ENCODE measurements at places on chromosomes 13 and 19.

DNA sequence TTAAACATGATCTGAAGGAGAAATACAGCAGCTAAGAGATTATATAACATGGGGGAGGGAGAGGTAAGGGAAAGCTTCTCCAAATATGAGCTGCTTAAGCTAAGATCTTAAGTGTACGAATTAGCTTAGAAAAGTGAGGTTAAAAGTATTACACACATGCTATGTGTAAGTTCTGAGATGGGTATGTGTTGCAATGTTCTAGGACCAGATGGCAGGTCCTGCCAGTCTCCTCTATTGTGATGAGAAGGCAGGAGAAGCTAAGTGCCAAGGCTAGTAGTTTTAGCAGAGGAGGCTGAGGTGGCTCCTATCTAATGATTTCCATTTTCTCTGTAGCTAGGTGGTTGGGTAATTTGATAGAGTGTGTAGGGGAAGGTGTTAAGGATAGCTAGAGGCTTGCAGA is 57.6 kb downstream of the MICU2 start:
- no peak for DNase-seq

DNA sequence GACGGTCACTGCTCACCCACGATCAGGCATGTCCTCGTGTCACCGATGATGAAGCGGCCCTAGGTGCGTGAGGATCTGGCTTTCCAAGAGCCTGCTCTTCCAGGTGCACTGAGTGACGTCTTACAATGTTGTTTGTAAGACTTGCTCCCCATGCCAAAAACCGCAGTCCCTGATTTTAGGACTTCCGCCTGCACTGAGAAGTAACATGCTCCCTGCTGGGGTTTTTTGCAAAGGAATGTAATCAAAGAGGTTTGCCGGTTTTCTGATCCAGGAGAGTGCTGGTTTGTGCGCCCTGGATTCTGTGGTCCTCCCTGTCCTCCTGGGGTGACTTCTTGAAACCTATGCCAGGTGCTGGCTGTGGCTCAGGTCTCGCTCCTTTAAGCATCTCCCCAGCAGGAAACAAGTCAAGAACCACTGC is 38.8 kb downstream of the MYO9B start:
- DNase-seq: no peak

DNA sequence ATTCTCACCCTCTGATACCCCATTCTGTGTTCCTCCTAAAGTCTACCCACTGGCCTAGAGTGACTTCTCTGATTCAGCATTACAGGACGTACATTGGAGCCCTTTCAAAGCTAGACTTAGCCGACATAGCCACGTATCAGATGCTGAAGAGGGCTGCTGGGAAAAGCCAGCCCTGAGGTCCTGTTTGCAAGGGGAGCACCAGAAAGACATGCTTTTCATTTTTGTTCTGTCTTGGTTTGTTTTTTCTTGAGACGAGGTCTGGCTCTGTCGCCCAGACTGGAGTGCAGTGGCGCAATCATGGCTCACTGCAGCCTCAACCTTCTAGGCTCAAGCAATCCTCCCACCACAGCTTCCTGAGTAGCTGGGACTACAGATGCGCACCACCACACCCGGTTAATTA is 6.3 kb upstream of the ZSWIM4 start:
- DNase-seq: peak; percentile 61

DNA sequence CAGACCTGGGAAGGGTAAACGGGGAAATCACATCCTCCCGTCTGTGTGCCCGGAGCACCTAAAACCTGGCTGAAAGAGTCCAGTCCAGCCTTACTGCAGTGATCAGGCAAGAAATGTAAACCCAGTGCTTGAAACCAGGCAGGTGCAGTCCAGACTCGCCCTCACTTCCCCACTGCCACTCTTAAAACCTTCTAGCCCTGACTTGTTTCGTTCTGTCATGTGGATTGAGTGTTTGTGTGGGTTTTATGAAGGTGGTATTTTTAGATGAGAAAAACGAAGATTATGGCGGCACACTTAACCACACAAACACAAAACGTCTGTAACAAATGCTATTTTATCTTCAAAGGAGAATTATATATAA is 839 bp upstream of the CKAP2 start:
- peak; percentile 40 for DNase-seq

- no peak for DNase-seq
These were observed 286.5 kb downstream of the FOXO1 start for GRCh38 chr13:40379794-40380578.
